NCI-H226 (cell line): ENCODE measurements at places on chromosomes 6 and 20.

DNA sequence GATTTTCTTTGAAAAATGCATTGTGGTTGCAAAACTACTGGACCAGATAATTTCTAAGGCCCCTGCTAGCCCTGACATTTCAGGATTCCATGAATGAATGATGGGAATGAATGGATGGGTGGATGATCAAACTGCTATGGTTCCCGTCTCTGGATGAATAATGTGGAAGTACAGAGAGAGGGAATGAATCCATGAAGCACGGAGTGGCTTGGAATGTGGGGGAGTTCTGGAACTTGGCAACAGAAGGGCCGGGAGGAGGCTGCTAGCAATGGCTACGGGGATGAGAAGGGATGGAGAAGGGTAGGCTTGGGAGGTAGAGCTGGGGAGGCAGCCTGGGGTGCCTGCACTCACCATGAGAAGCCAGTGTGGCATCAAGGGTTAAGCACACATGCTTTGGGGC lies 84.8 kb downstream of the NCR2 start:
- DNase-seq = no peak

DNA sequence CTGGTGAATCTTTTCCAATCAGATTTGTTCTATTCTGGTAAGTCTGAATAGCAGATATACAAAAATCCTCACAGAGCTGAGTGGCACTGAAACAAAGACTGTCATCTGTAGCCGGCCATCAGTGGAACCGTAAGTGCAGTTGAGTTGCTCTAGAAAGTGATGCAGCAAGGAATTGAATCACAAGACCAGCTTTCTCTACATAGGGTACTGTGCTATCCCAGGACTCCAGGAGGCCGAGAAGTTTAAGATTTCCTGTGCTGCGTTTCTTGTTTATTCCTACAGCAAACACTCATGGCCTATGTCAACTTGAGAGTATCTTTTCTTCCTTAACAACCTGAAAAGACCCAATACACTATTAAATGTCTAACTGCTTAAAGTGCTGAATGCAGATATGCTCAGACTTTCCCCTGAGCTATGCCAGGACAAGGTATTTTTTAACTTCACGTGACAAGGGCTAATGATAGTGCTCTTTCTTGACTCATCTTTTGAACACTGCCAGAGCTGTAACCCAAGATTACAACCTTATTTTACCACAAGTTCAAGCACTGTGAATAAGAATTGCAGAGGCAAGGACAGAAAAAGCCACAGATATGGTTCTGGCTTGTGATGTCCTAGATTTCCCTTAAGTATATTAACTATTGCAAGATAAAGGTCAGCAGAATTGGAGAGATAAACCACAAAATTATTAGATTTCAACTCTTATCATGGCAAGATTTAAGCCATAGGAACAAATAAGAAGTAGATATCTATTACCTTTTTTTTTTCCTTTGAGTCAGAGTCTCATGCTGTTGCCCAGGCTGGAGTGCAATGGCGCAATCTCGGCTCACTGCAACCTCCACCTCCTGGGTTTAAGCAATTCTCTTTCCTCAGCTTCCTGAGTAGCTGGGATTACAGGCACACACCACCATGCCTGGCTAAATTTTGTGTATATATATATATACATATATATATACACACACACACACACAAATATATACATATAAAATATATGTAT lies 71.6 kb downstream of the GJA1 start:
- peak; percentile 72 for DNase-seq

DNA sequence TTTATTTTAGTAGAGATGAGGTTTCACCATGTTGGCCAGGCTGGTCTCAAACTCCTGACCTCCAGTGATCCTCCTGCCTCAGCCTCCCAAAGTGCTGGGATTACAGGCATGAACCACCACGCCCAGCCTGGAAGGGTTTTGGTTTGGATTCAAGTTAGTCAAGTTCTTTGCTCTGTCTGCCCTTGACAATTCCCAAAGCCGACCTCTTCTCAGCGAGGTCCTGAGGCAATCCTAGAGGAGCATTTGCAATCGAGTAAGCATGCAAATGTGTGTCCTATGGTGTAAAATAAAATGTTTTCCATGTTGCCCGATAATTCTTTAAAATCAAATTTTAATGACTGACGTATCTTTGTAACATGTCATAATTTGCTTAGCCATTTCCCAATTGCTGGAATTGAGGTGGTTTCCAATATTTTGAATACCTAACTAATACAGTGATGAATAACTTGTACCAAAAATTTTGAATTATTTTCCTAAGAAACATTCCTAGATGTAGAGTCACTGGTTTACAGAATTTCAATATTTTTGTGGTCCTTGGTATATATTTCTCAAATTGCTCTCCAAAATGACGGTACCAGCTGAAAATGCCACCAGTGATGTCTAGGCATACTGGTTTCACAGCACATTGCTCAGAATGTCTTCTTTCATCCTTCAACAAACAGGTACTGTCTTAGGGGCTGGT lies 38.7 kb downstream of the GTF2H5 start:
- DNase-seq = no peak

DNA sequence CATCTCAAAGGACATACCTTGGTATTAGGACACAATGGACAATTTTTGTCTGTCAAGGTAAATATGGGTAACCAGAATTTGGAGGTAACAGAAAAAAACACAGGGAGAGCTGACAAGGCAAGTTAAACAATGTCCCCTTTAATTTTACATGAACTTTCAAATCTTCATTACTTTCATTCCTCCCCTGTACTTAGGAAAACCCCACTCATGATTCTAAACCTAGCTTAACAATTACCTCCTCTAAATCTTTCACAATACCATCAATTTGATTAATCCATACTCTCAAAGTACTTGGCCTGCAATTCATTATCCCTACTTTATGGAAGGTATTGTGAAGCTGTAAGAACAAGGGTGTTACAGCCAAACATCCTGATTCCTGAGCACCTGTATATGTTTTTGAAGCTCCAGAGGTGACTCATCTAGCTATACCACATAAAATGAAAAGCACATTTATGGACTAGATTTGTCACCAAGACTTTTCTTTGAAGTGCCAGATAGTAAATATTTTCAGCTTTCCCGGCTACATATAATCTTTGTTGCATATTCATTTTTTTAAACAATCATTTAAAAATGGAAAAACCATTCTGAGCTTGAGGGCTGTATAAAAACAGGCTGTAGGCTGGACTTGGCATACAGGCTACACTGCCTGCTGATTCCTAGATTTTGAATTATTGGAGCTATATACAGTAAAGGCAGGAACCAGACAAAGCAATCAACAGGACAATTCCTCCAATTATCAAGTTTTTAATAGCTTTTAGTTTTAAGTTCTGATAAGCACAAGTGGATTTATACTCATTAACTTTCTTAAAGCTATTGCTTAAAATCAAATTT lies 22.9 kb downstream of the DEK start:
- no peak for DNase-seq

GRCh38 chr6:131136021-131136786 lies 937 bp downstream of the AKAP7 start:
- DNase-seq = no peak

GRCh38 chr6:28371706-28372451 lies 22.1 kb downstream of the ZKSCAN3 start:
- no peak for DNase-seq

DNA sequence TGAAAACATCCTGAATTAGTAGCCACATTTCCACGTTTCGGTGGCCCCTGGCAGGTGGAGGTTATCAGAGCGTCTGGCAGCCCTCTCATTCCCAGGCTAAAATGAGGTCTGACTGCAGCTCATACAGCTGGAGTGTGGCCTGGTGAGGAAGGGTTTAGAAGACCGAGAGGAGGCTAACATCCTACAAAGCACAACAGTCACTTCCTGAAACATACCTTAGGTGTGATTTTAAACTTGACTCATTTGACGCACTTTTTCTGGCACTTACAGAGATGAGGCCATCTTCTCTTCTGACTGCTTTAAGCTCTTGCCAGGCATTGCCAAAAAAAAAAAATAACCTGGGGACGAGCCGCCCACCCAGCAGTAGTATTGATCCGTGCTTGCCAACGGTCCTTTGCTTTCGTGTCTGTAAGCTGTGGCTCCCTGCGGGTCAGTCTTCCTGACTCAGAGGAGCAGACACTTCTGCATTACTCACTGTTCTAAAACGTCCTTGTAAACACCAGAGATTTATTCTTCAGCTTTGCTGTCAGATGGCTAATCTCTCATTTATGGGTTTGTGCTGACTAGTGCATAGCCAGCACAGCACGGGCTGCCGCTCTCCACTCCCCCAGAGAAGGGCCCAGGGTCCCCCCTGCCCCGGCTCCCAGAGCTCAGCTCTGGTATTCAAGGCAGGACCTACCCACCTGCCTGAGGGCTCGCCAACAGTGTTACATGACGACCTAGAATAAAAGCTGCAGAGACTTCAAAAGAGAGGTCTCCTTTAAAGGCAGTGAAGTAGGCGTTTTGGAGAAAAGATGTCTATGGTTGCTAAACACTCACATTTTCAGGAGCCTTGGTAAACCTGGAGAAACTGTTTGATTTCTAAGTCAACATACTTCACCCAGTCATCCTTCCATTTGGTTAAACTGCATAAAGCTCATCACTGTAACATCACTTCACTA lies 78.5 kb upstream of the FRMD1 start:
- DNase-seq = peak; percentile 76

DNA sequence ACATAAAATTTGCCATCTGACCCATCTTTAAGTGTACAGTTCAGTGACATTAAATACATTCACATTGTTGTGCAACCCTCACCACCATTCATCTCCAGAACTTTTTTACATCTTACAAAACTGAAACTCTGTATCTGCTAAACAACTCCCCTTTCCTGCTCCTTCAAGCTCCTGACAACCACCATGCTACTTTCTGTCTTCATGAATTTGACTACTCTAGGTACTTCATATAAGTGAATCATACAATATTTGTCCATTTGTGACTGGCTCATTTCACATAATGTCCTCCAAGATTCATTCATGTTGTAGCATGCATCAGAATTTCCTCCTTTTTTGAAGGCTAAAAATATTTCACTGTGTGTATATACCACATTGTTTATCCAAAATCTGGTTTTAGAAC lies 86.9 kb upstream of the SMLR1 start:
- no peak for DNase-seq

- DNase-seq = no peak
Observed at GRCh38 chr20:58702161-58702510, 9.5 kb downstream of the NPEPL1 start.

- peak; percentile 56 for DNase-seq
Observed at GRCh38 chr6:17987697-17988421, 424 bp upstream of the KIF13A start.

- DNase-seq = peak; percentile 30
Observed at GRCh38 chr6:39865011-39865888, 69.0 kb downstream of the MOCS1 start.

- no peak for DNase-seq
Observed at GRCh38 chr6:112827793-112828192, 480.7 kb downstream of the RFPL4B start.

- no peak for DNase-seq
Observed at GRCh38 chr20:1818247-1818840, 76.9 kb upstream of the SIRPA start.

DNA sequence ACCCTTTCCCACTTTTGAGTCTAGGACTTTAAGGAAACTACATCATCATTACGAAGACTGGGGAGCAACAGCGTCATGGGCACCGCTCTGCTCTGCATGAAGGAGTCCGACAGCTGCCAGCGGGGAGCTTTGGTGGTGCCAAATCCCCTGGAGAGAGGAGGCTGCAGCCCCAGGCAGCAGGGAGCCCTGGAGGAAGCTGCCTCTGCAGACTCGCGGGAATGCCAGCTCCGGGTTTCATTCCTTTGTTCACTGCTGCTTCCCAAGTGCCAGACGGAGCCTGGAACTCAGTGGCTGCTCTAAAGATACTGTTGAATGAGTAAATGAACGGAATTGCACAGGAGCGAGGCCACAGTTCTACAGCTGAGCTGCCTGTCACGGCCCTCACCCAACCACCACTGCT lies 196.5 kb upstream of the THBS2 start:
- DNase-seq = peak; percentile 11

- peak; percentile 86 for DNase-seq
Observed at GRCh38 chr6:158835616-158836221, 16.6 kb upstream of the EZR start.

DNA sequence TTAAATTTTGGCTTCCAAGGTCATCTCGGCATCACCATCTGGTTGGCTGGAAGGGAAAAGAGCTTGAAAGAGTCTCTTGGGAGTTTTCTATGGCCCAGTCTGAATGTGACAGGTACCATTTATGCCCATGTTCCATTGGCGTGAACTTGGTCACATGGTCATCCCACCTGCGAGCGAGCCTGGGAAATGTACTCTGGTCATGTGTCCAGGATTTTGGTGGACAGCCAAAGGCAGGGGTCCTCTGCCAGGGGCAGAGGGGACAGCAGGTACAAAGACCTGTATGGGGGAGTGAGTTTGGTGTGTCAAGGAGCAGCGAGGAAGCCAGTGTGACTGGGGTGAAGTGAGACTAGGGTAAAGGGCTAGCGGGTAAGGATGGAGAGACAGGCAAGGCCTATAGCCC lies 112.6 kb downstream of the CDC5L start:
- DNase-seq = no peak

GRCh38 chr6:8432614-8433013 lies 2.7 kb downstream of the SLC35B3 start:
- no peak for DNase-seq

GRCh38 chr6:53336070-53336469 lies 12.7 kb downstream of the ELOVL5 start:
- DNase-seq = no peak

DNA sequence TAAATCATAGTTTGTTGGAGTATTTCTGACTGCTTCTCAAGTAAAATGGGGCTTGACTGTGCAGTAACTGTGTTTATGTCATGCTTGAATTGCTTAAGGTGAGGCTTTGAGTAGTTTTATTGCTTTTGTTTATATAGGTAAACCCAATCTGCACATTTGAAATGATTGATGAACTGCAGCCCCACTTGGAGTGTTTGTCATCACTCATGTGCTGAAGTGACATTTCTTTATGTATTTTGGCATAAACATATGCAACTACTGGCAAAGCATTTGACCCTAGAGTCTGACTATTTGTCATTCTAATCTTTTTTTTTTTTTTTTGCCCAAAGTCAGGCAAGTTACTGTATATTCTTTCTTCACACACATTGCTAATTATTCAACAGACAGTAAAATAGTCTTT lies 491.4 kb upstream of the POU3F2 start:
- DNase-seq = no peak

GRCh38 chr20:58496429-58496769 lies 18.8 kb downstream of the APCDD1L start:
- no peak for DNase-seq

DNA sequence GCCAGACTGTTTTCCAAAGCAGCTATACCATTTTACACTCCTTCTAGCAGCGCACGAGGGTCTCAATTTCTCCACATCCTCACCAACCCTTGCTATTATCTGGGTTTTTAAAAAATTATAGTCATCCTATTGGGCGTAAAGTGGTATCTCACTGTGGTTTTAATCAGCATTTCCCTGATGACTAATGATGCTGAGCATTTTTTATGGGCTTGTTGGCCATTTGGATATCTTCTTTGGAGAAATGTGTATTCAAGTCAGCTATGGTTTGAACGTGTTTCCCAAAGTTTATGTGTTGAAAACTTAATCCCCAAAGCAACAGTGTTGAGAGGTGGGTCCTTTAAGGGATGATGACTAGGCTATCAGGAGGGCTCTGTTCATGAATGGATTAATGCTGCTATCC lies 6.7 kb downstream of the MCUR1 start:
- peak; percentile 22 for DNase-seq
